ENCODE measurements at places on chromosomes 7 and 10. TPM values are rescaled to one million over a fixed set of nuclear protein-coding genes. Genes with fewer than 3 reads are reported as not detected.

The OPN4 gene
- polyA plus RNA-seq = not detected

The ZNF239 gene
- 12.0 TPM for polyA plus RNA-seq

The EVX1 gene
- 0.06 TPM for polyA plus RNA-seq

The CYP26A1 gene
- polyA plus RNA-seq = 0.18 TPM

The PALD1 gene
- polyA plus RNA-seq = 11.0 TPM

- DNase-seq = no peak
Observed at GRCh38 chr10:101142533-101143344, 11.6 kb downstream of the TLX1 start.

- DNase-seq = no peak
Observed at GRCh38 chr10:119301397-119301796, 94.0 kb downstream of the GRK5 start.

- DNase-seq = no peak
Observed at GRCh38 chr10:86730227-86730626, 26.2 kb upstream of the BMPR1A start.
